ENCODE measurements at places on chromosomes 1 and 21. TPM values are rescaled to one million over a fixed set of nuclear protein-coding genes. Genes with fewer than 3 reads are reported as not detected.

GRCh38 chr1:235783148-235783776 is 83.4 kb downstream of the LYST start:
- DNase-seq, result peak; percentile 39
- peak overlapping the region; percentile 44 for H3K27ac ChIP-seq
- H3K27me3 ChIP-seq, result no peaks in the 10 kb centered on the region
- H3K4me3 ChIP-seq, result no peak overlapping the region
- H3K36me3 ChIP-seq, result no peaks in the 10 kb centered on the region
- peaks cover 7% of the 10 kb centered on the region for H3K4me1 ChIP-seq

- H3K27me3 ChIP-seq, result no peaks in the 10 kb centered on the region
- no peaks in the 10 kb centered on the region for H3K4me1 ChIP-seq
- H3K36me3 ChIP-seq, result peaks cover 22% of the 10 kb centered on the region
- no peak overlapping the region for H3K27ac ChIP-seq
- DNase-seq, result no peak
Observed at GRCh38 chr1:13775916-13776315, 75.9 kb downstream of the PRDM2 start.

Gene CELA3B
- not detected for total RNA-seq

- peak overlapping the region; percentile 18 for H3K4me3 ChIP-seq
- H3K36me3 ChIP-seq, result no peaks in the 10 kb centered on the region
- H3K27ac ChIP-seq, result peak overlapping the region; percentile 84
- no peak for DNase-seq
- peaks cover 74% of the 10 kb centered on the region for H3K4me1 ChIP-seq
Observed at GRCh38 chr1:156660752-156661112, 16.5 kb downstream of the NES start.

DNA sequence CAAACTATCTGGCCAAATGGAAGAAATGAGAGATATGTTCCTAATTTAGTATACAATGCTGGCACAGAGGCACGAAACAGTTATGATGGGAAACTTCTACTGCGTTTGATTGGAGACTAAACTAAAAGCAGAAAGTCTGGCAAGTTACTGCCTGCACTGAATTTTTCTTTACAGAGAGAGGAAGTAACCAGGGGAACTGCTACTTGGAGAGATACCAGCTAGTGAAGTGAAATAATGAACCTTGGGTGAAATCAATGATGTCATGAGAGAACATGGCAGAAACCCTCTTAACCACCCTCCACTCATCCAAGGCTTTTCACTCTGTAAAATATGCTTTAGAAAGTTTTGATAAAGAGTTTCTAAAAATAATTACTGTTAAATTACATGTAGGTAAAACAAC is 29.3 kb downstream of the NIBAN1 start:
- no peaks in the 10 kb centered on the region for H3K27me3 ChIP-seq
- H3K4me3 ChIP-seq, result no peak overlapping the region
- peak; percentile 33 for DNase-seq
- H3K4me1 ChIP-seq, result no peaks in the 10 kb centered on the region

GRCh38 chr1:30684881-30685795 is 38.2 kb downstream of the MATN1 start:
- no peak overlapping the region for H3K4me3 ChIP-seq
- DNase-seq, result no peak
- H3K36me3 ChIP-seq, result no peaks in the 10 kb centered on the region
- H3K27ac ChIP-seq, result no peak overlapping the region
- peaks cover 3% of the 10 kb centered on the region for H3K4me1 ChIP-seq
- H3K27me3 ChIP-seq, result peaks cover 50% of the 10 kb centered on the region

DNA sequence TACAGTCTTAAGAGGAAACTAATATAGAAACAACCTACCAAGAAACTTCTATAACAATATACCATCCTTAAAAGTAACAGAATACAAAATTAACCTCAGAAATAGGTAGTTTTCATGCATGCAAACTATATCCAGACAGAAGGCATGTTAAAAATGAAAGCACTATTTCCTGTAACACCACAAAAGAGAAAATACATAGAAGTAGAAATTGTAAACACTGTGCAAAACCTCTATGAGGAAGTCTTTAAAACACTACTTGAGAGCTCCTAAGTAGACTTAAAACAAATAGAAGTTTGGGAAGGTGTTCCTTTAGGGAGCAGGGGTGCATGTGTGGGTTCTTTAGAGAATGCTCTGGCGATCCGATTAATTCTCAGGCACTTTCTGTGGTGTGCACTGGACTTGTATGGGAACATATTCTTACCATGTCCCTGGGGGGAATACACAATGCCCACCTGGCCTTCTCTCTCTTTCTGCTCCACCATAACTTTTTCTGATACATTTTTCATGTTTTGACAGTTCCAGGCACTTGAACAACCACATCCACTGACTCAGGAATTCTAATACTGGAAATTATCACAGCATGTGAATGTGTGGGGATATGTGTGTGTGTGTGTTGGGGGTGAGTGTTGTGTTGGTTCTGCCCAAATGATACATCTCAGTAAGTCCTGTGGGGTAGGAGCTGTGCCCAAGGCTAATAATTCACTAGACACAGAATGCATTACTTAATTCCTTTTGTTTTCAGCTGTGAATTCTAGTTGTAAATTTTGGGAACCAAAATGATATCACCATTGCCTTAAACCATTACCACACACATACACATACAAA is 866.3 kb upstream of the B3GALT2 start:
- H3K36me3 ChIP-seq, result no peaks in the 10 kb centered on the region
- no peak overlapping the region for H3K4me3 ChIP-seq
- no peaks in the 10 kb centered on the region for H3K4me1 ChIP-seq
- H3K27ac ChIP-seq, result no peak overlapping the region
- no peak for DNase-seq

GRCh38 chr1:31145648-31146047 is 80.1 kb upstream of the PUM1 start:
- no peaks in the 10 kb centered on the region for H3K4me1 ChIP-seq
- H3K4me3 ChIP-seq, result no peak overlapping the region
- no peak for DNase-seq
- no peak overlapping the region for H3K27ac ChIP-seq

GRCh38 chr1:185789501-185790193 is 55.5 kb downstream of the HMCN1 start:
- no peaks in the 10 kb centered on the region for H3K27me3 ChIP-seq
- no peaks in the 10 kb centered on the region for H3K4me1 ChIP-seq
- no peaks in the 10 kb centered on the region for H3K36me3 ChIP-seq
- peak; percentile 16 for DNase-seq

- H3K4me1 ChIP-seq, result no peaks in the 10 kb centered on the region
- H3K27ac ChIP-seq, result no peak overlapping the region
- H3K4me3 ChIP-seq, result no peak overlapping the region
- no peaks in the 10 kb centered on the region for H3K27me3 ChIP-seq
- no peak for DNase-seq
Observed at GRCh38 chr1:58030456-58030855, 516.1 kb downstream of the OMA1 start.

Gene LPAR3
- total RNA-seq, result 0.91 TPM

DNA sequence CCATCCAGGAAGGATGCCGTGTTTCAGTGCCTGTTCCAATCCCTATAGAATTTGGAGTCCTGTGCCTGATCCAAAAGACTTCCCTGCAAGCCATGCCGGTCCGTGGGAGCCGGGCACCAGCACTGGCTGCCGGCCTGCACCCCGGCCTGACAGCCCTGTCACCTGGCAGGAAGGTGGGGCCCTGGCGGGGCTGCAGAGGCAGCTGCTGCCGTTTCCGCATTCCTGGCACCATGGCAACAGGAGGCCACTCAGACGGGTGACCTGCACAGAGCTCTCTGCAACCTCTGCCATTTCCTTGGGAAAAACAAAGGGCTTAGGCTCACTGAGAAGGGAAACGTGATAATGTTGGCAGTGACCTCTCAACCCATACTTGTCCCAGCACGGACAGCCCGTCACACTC is 63.2 kb upstream of the TMEM51 start:
- no peaks in the 10 kb centered on the region for H3K36me3 ChIP-seq
- H3K27ac ChIP-seq, result no peak overlapping the region
- H3K27me3 ChIP-seq, result no peaks in the 10 kb centered on the region
- no peak for DNase-seq

Gene MFAP2
- total RNA-seq, result 132 TPM

- H3K36me3 ChIP-seq, result no peaks in the 10 kb centered on the region
- H3K27me3 ChIP-seq, result no peaks in the 10 kb centered on the region
- no peak overlapping the region for H3K27ac ChIP-seq
- DNase-seq, result no peak
Observed at GRCh38 chr21:26098772-26099397, 71.7 kb downstream of the APP start.

GRCh38 chr1:6496365-6496721 is 4.9 kb upstream of the PLEKHG5 start:
- H3K36me3 ChIP-seq, result no peaks in the 10 kb centered on the region
- peaks cover 28% of the 10 kb centered on the region for H3K4me1 ChIP-seq
- no peaks in the 10 kb centered on the region for H3K27me3 ChIP-seq

GRCh38 chr21:17343055-17343454 is 169.8 kb upstream of the CXADR start:
- H3K27ac ChIP-seq, result no peak overlapping the region
- no peak overlapping the region for H3K4me3 ChIP-seq
- no peaks in the 10 kb centered on the region for H3K36me3 ChIP-seq
- DNase-seq, result peak; percentile 2

- H3K4me1 ChIP-seq, result peaks cover 27% of the 10 kb centered on the region
- H3K36me3 ChIP-seq, result no peaks in the 10 kb centered on the region
- peaks cover 2% of the 10 kb centered on the region for H3K27me3 ChIP-seq
- peak overlapping the region; percentile 8 for H3K27ac ChIP-seq
- H3K4me3 ChIP-seq, result no peak overlapping the region
Observed at GRCh38 chr1:219323426-219323825, 149.7 kb downstream of the LYPLAL1 start.

DNA sequence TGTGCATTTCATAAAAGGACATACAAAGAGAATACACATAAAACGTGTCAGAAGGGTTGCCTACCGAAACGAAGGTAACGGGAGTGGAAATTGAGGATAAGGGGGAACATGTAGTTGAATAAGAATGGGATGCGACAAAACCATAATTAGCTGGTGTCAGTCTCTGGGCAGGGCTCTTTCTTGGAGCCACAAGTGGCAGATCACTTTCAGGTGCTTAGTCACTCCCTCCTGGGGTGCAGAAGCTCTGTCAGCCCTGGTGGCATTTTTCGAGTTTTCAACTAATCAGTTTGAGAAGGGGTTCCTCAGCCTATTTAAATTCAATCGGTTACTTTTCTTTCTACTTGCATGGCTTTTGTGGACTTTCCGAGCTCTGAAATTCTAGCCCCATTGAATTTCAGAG is 133.9 kb upstream of the IGSF21 start:
- H3K4me3 ChIP-seq, result no peak overlapping the region
- no peak for DNase-seq
- H3K4me1 ChIP-seq, result no peaks in the 10 kb centered on the region
- no peak overlapping the region for H3K27ac ChIP-seq

- peak; percentile 60 for DNase-seq
- peak overlapping the region; percentile 0 for H3K4me3 ChIP-seq
- H3K27me3 ChIP-seq, result no peaks in the 10 kb centered on the region
- peaks cover 3% of the 10 kb centered on the region for H3K36me3 ChIP-seq
- peak overlapping the region; percentile 90 for H3K27ac ChIP-seq
Observed at GRCh38 chr21:25572861-25573310, 34.4 kb downstream of the MRPL39 start.

GRCh38 chr1:63622849-63623566 is 29.8 kb downstream of the PGM1 start:
- H3K4me3 ChIP-seq, result no peak overlapping the region
- no peaks in the 10 kb centered on the region for H3K4me1 ChIP-seq
- H3K27me3 ChIP-seq, result no peaks in the 10 kb centered on the region
- H3K36me3 ChIP-seq, result no peaks in the 10 kb centered on the region

DNA sequence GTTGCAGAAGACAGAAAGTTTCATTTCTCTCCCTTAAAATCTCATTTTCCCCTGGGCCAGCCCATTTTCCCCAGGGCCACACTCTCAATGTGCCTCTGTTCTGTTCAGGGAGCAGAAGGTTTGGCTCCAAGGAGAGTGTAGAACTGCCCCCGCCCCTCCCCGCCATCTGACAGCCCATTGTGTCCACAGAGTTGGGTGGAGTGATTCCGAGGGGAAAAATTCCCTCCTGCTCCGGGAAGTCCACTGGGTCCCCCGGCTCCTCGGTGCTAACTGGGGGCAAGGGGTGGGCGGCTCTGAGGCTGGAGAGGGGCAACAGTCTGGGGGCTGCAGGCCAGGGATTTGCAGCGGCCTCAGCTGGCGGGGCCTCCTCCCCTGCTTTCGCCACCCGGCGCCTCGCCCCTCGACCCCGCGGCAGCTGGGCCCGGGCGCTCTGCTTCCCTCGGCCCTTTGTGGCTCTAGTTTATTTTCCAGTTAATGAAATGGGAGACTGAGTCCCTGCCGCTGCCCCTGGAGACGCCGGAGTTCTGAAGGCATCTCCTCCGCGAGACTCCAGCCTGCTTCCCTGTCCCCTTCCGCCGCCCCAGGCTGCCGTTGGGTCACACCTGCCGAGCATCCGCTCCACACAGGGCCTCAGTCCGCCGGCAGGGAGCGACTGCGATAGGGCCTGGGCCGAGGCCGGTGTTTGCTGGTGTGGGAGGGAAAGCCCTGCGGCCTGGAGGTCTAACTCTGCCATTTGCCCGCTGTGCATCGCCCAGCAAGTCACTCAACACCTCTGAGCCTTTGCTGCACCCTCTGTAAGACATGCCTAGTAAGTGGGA is 14.7 kb upstream of the KIRREL1 start:
- H3K36me3 ChIP-seq, result no peaks in the 10 kb centered on the region
- H3K27me3 ChIP-seq, result peaks cover 5% of the 10 kb centered on the region
- no peak for DNase-seq
- H3K4me3 ChIP-seq, result no peak overlapping the region
- H3K4me1 ChIP-seq, result peaks cover 2% of the 10 kb centered on the region

GRCh38 chr1:31069392-31069791 is 3.9 kb upstream of the PUM1 start:
- H3K36me3 ChIP-seq, result no peaks in the 10 kb centered on the region
- H3K4me1 ChIP-seq, result no peaks in the 10 kb centered on the region
- no peaks in the 10 kb centered on the region for H3K27me3 ChIP-seq
- DNase-seq, result no peak

GRCh38 chr1:236942431-236942830 is 61.8 kb downstream of the MT1HL1 start:
- DNase-seq, result no peak
- no peaks in the 10 kb centered on the region for H3K27me3 ChIP-seq
- H3K27ac ChIP-seq, result no peak overlapping the region
- no peaks in the 10 kb centered on the region for H3K36me3 ChIP-seq
- H3K4me3 ChIP-seq, result no peak overlapping the region
- H3K4me1 ChIP-seq, result no peaks in the 10 kb centered on the region

DNA sequence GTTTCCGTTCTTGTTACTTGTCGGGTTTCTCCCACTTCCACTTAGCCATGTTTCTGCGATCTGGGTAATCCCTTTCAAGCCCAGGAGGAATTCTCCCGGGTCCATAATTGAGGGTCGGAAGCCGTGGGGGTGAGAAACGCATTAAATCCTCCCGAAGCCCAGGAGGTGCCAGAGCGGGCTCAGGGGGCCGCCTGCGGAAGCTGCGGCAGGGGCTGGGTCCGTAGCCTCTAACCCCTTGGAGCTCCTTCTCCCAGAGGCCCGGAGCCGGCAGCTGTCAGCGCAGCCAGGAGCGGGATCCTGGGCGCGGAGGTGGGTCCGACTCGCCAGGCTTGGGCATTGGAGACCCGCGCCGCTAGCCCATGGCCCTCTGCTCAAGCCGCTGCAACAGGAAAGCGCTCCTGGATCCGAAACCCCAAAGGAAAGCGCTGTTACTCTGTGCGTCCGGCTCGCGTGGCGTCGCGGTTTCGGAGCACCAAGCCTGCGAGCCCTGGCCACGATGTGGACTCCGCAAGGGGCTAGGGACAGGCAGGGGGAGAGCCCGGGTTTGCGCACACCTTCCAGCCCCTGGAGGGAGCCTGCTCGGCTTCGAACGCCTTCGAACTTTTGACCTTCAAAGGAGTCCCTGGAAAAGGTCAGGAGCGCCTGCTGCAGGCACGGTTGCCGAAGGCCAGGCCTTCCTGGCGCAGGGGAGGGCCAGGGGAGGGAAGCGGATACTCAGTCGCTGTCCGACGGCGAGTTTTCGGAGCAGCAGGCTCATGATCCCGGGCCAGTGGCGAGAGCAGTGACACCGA is 1.7 kb upstream of the SIM2 start:
- H3K27ac ChIP-seq, result no peak overlapping the region
- no peak for DNase-seq
- no peaks in the 10 kb centered on the region for H3K36me3 ChIP-seq
- H3K4me3 ChIP-seq, result no peak overlapping the region
- peaks cover 95% of the 10 kb centered on the region for H3K27me3 ChIP-seq

Gene ATP5IF1
- 157 TPM for total RNA-seq
